ENCODE measurements at places on chromosomes 5 and 9.

DNA sequence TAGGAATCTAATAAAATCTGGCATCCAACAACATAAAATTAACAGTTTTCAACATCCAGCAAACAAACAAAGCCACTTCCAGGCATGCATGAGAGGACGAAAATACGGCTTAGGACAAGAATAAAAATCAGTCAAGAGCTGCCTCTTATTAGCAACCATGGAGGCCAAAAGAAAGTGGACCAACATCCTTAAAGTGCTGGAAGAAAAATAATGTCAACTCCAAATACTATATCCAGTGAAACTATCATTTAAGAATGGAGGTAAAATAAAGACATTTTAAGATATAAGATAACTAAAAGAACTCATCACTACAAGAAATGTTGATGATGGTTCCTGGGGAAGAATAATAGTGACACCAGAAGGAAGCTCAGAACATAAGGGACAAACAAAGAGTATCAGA is 224.0 kb upstream of the IRX4 start:
- DNase-seq, result no peak

- DNase-seq, result no peak
Observed at GRCh38 chr5:87127956-87128687, 139.6 kb upstream of the RASA1 start.

- no peak for DNase-seq
Observed at GRCh38 chr9:72200452-72200851, 51.2 kb downstream of the GDA start.

- no peak for DNase-seq
Observed at GRCh38 chr5:172553903-172554302, 87.2 kb upstream of the NEURL1B start.

Data from T-helper 9 cell (primary cell).